ENCODE measurements at places on chromosomes 3 and 15.

DNA sequence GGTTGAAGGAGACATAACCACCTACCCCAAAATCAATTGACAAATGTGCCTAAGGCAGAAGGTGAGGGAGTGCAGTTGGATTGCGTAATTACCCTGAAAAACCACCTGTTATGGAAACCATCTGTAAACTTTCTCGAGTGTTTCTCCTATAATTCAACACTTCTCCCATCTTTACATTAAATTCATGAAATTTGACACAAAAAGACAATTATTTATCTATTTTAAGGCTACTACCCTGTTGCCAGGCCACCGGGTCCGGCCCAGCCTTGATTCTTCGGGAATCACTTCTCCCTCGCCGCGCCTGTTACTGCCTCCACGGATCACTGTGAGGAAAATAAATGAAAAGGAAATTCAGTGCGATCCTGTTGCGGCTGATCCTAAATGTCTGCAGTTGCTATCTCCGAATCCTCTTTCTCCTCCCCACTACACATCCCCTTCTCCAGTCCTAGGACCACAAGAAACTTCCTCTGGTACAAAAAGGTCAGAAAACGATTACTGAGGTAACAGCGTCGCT, 646 bp downstream of the IQCB1 start:
- DNase-seq, result no peak

GRCh38 chr3:52715714-52716305, 9.9 kb downstream of the SPCS1 start:
- no peak for DNase-seq

DNA sequence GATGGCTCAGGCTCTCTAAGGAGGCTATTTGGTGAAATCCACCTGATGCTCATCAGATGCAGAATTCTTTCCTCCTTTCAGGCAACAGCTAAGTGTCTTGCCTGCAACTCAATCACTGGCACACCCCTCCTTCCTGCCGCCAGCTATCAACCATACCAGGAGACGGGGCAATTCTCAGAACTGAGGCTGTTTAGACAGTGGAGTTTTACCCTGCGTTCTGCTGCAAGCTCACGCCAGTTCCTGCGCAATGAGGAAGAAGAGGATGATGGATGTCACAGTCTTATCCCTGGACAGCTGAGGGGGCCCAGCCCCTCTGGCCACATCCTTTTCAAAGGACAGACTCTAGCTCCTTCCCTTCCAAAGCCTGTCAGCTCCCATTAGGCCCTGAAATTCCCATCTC, 7.0 kb upstream of the MANF start:
- DNase-seq, result no peak

DNA sequence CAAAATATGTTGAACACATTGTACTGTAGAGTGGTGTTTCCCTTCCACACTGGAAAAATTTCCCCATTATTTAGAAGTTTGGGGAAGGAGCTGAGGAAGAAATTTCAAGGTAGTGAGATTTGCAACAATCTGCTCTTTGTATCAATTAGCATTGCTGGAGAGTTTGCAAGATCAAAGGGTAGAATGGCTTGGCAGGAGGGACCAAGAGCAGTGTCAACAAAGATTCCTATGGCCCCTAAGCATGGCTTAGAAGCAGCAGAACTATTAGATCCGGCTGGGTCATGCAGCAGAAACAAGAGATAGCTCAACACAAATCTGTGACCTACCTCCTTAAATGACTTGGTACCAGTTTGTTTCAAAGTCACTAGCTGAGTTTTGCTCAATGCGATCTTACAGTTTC, 175.0 kb downstream of the C3orf38 start:
- no peak for DNase-seq

DNA sequence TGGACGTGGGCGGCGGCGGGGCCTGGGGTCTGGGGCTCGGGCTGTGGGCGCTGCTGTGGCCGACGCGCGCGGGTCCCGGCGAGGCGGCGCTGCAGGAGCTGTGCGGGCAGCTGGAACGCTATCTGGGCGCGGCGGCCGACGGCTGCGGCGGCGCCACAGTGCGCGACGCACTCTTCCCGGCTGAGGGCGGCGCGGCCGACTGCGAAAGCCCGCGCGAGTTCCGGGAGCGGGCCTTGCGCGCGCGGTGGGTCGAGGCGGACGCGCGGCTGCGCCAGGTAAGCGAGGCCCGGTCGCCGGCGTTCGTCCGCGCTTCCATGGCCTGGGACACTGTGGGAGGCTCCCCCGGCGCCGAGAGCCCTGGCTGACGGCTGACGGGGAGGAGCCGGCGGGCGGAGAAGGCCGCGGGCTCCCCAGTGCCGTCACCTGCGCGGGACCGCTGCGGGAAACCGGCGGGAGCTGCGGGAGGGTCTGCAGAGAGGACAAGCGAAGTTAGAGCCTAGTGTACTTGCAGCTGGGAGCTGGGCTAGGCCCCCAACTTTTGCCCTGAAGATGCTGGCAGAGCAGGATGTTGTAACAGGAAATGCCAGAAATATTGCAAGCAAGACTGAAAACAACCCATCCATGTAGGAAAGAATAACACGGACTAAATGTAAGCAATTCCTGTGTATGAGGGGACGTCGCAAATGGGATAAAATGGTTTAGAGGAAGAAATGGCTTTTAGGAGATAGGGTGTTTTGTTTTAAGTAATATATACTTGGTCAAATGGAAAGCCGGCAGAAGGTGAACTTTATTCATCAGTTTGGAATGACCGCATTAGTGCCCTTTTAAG, 847 bp downstream of the WHAMM start:
- peak; percentile 25 for DNase-seq

GRCh38 chr15:77455696-77456321, 35.1 kb downstream of the HMG20A start:
- no peak for DNase-seq

DNA sequence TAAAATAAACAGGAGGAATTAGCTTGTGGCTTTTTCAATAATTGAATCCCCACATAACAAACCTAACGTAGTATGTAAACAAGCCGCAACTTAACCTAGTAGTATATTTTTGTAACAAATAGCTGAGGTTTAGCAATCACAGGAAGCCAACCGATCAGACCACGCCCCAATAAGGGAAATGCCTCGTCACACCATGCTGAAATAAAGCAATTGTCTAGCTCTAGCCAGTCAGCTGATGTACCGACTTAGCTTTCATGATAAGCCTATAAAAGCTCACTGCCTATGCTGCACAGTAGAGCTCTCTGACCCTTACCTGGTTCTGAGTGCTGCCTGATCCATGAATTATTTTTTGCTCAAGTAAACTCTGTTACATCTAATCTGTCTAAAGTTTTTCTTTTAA, 208.9 kb downstream of the ROBO1 start:
- DNase-seq, result no peak

GRCh38 chr3:105083945-105084344, 282.8 kb upstream of the ALCAM start:
- no peak for DNase-seq

- no peak for DNase-seq
Observed at GRCh38 chr15:100653608-100654007, 51.2 kb downstream of the ASB7 start.

DNA sequence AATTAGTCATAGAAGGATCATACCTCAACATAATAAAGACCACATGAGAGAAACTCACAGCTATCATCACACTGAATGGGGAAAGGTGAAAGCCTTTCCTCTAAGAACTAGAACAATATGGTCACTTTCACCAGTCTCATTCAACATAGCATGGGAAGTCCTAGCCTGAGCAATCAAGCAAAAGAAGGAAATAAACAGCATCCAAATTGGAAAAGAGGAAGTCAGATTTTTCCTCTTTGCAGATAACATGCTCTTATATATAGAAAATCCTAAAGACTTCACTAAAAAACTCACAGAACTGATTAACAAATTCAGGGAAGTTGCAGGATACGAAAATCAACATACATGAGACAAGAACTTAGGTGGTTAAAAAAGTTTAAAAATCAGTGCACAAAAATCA, 24.7 kb downstream of the MAP3K13 start:
- no peak for DNase-seq
